ENCODE measurements at places on chromosomes 1 and 21. TPM values are rescaled to one million over a fixed set of nuclear protein-coding genes. Genes with fewer than 3 reads are reported as not detected.

ADAMTS5 gene
- total RNA-seq, result 1.9 TPM

THEM5 gene
- not detected for total RNA-seq

HSPA6 gene
- 0.94 TPM for total RNA-seq

ZSWIM5 gene
- total RNA-seq, result 13.7 TPM

FCRL5 gene
- total RNA-seq, result 1.6 TPM

MYOM3 gene
- total RNA-seq, result 39.5 TPM

ATAD3C gene
- 1.3 TPM for total RNA-seq

ADORA3 gene
- total RNA-seq, result 3.8 TPM

SLC50A1 gene
- total RNA-seq, result 30.0 TPM

MTARC1 gene
- total RNA-seq, result 0.93 TPM

BSND gene
- total RNA-seq, result 0.19 TPM

All from testis (tissue), 5 donors.